Activated CD4-positive, alpha-beta T cell treated with anti-CD3 and anti-CD28 coated beads for 48 hours (primary cell): ENCODE measurements at places on chromosomes 12 and 14.
A peak's percentile ranks its signal among the peaks of the same experiment; 100 is the strongest.

DNA sequence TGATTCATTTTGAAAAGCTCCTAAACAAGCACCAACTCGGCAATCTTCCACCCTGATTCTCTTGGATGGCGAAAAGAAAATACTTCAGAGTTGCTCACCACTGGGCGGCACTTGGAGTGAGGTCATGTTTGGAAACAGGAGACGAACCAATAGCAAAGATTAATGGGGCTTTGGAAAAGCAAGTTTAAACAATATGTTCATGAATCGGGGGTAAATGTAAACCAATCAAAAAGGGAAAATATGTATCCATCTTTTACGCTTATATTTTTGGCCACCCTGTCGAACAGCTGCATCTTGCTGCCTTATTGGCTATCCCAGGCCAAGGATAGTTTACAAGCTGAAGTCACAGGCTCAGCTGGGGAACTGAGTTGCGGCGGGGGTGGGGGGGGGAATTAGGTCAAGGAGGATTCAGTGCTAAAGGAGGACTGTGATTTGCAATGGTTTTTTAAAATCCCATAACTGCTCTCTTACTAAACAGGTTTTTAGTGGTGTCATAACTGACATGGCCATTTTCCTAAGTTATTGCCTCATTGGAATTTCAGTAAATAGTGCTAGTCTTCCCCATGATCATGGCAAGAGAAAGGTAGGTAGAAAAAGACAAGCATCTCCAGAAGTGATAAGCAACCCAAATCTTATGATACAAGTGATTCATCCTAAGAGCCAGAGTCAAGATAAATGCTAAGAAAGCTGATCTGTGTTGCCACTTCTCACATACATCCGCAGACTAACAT is 210.6 kb downstream of the PHLDA1 start:
- no peak for DNase-seq

DNA sequence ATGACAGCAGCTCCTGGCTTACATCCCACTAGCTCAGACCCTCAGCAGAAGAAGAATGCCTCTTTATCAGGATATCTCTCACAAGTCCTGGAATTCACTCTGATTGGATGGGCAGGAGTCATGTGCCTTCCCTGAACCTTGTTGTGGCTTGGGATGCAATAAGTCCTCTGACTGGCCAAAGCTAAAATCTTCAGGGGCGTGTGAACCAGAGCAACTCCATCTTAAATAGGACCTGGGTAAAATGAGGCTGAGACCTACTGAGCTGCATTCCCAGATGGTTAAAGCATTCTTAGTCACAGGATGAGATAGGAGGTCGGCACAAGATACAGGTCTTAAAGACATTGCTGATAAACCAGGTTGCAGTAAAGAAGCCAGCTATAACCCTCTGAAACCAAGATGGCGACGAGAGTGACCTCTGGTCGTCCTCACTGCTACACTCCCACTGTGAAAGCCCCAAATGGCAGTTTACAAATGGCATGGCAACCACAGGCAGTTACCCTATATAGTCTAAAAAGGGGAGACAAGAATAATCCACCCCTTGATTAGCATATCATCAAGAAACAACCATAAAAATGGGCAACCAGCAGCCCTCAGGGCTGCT is 60.4 kb upstream of the FICD start:
- no peak for DNase-seq

GRCh38 chr14:50804181-50804721 is 26.7 kb downstream of the NIN start:
- no peak for DNase-seq

- peak; percentile 86 for DNase-seq
Measured at GRCh38 chr12:7989827-7990491, 42.6 kb upstream of the FOXJ2 start.

DNA sequence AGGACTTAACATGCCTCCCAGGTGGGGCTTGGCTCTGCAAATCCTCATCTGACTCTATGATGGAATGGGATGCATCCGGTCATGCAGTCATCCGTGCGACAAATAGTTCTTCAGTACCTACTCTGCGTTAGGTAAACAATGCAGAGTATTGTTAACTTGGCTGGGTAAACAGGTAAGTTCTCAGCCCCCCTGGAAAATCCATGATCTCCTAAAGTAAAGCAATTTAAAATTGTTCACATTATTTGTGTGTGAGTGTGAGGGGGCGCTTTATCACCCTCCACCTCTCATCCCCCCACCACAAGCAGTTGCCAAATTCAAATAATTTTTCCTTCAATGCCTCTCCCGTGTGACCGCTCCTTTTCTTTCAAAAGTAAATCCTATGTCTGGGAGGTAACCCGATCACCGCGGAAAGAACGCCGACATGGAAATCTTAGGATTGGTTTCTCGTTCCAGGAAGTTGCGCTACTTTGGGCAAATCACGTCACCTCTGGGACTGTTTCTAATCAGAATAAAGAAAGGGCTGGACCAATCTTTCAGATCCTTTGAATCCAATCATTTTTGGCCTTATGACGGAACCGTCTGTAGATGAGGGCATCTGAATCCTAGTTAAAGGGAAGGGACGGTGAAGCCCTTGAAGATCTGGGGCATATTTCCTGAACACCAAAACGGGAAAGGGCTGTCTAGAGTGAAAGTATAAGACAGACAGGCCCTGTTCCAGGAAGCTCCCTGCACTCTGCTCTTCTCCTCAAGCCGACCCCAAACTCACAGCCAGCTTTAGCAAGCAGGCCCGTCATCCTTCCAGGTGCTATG is 44.0 kb upstream of the SINHCAF start:
- DNase-seq, result no peak

DNA sequence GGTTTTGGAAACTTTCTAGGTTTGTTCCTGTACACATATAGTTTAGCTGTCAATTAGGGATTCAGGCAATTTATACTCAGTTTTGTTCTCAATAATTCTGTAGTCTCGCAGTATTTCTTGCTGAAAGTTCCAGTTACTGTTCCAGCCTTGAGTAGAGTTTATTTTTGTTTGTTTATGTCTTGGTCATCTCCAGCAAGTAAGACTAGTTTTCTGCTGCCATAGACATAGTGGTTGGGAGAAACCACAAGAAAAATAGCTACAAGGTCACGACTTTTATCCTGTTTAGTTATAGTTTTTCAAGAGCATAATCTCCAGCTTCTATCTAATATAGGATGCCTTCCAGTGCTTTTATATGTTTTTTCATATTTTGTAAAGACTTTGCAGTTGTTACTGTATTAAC is 99.6 kb upstream of the FOXG1 start:
- no peak for DNase-seq

- no peak for DNase-seq
Measured at GRCh38 chr12:69880571-69880970, 55.5 kb downstream of the MYRFL start.

DNA sequence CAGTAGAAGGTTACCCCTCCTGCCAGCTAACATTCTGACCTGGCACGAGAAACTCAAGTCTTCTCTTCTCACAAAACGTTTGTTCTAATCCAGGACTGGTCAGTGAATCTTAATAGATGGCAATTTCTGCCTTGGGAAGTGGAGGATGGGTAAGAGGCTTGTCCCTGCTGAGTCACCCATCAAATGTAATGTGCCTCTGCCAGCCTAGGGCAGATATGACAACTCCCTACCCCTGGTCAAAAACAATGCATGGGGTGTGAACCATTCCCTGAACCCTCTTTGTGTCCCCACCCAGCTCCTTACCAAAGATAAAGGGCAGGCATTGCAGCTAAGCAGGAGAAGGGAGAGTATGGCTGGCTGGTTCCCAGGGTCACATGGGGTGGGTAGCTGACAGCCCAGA is 1052.9 kb downstream of the GALC start:
- no peak for DNase-seq

- peak; percentile 9 for DNase-seq
Measured at GRCh38 chr12:107564946-107565345, 120.7 kb upstream of the PWP1 start.

DNA sequence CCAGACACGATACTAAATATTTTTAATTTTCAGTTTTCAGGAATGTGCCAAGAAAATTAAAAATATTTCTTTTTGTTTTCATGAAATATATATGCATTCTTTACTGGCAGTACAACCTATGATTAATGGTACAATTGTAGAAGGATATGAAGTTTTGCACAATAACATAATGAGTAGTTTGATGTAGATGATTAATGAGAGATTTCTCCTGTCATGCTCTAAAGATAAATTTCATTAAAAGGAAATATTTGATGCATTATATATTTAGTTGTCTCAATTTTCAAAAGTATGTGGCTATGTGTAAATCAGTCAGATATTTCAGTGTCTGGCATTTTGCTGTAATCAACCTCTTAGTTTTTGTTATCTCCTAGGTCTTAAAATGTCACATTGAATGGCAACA is 940.2 kb upstream of the MDGA2 start:
- DNase-seq, result no peak

GRCh38 chr12:33752854-33753253 is 269.4 kb upstream of the ALG10 start:
- no peak for DNase-seq

GRCh38 chr12:104568935-104569334 is 112.2 kb downstream of the CHST11 start:
- DNase-seq, result no peak

GRCh38 chr14:74438351-74438915 is 12.4 kb upstream of the SYNDIG1L start:
- no peak for DNase-seq

DNA sequence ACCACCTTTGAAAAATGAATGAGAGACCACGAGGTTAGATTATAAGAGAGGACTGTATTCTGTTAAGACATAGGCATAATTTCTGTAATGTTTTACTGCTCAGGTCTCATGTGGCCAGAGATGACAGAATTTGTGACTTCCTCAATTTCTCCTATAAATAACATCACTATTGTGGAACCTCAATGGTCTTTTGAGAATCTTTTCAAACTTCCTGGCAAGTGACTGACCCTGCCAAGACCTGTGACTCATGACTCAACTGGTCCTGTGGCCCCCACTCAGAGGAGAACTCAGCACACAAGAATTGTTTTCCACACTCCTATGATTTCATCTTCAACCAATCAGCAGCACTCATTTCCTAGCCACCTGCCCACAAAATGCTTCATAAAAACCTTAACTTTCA is 508.2 kb upstream of the ATP2B1 start:
- no peak for DNase-seq

DNA sequence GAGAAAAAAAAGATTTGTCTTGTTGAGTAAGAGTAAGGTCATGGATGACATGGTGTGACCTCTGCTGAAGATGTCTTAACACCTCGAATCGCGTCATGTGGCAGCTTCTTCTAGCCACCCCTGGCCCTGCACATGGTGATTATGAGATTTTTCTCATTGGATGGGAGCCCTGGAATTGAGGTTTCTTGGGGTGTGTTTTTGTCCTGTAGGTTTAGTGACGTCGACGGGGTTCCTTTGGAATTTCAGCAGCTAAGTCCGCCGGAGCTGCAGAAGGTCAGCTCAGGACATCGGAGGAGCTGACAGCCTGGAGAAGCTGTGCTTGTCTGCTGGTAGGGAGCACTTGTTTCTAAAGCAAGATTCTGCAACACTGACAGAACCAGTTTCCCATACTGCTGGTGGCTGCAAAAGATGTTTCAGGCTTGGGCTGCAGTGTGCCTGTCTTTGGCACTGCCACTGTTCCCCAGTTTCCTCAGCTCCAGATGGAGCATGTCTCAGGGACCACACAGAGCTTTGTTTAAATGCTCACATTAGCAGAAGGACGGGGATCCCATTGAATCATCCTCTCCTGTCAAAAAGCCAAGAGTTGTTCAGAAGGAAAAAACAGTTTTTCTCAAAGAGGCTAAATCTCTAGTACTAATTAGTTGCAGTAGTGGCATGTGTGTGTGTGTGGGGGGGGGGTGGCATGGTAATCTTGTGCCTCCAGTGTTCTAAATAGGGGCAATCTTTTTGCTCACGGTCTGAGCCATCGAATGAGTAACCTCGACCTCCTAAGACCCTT is 5.2 kb upstream of the FOS start:
- no peak for DNase-seq
